Fibroblast of lung (primary cell): ENCODE measurements at places on chromosomes 1 and 21. TPM values are rescaled to one million over a fixed set of nuclear protein-coding genes. Genes with fewer than 3 reads are reported as not detected.
A peak's percentile ranks its signal among the peaks of the same experiment; 100 is the strongest.

Gene TMEM240
- 4.9 and 5.4 TPM in 2 replicates for total RNA-seq

Gene AGMAT
- 1.0 and 1.2 TPM in 2 replicates for total RNA-seq

Gene CHI3L1
- 3.0 and 17.5 TPM in 2 replicates for total RNA-seq

Gene SLAMF9
- total RNA-seq = not detected in 2 replicates

Gene TMEM63A
- total RNA-seq = 16.2 and 24.1 TPM in 2 replicates

Gene DISP3
- under 0.01 TPM in 1 of 2 replicates, not detected in the other for total RNA-seq

Gene OR10Z1
- total RNA-seq = under 0.01 TPM in 1 of 2 replicates, not detected in the other

Gene SLC37A1
- 2.8 and 6.4 TPM in 2 replicates for total RNA-seq

Gene TPTE
- not detected in 2 replicates for total RNA-seq

- DNase-seq = no peak
These were observed 36.4 kb downstream of the SLC2A7 start for GRCh38 chr1:8989821-8990220.

- DNase-seq = no peak
These were observed 44.6 kb downstream of the COQ8A start for GRCh38 chr1:226984521-226985238.

DNA sequence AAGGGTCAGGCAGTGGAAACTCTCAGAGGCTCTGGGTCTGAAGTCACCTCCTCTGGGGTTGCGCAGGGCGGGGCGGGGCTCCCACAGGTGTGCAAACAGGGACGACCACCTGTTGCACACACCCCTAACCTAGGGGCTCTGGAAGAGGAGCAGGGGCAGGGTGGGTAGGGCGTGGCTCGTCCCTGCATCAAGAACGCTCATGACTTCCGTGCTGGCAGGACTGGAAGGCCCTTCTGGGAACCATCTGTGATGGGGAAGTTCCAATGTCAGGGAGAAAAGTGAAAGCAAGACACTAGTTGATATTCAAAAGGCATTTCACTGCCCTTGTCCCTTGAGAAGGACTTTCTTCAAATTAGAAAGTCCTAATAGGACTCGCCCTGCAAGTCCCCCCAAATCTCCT, 22.1 kb upstream of the CLSTN1 start:
- DNase-seq = no peak

DNA sequence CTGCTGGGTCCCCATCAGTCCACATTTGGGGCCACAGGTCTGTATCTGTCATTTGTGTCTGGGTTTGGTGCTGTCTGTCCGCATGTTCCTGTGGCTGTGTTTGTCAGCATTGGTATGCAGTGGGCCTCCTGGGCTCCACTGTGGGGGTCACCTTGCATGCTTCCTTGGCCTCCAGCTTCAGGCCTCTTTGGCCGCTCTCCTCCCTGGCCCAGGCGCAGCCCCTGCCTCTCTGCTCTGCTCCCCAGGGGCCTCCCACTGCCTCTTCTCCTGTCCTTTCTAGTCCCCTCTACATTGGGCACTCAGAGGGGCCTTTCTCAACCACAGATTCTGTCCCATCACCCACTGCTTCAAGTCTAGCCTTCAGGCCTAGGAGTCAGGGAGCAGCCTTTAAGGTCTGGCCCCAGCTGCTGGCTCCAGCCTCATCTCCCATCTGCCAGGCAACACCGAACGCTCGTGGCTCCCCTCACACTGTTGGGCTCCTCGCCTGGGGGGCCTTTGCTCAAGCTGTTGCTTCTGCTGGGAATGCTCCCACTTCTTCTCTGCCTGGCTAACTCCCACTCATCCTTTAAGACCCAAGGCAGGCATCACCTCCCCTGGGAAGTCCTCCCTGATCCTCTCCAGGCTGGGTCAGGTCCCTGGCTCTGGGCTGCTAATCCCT, 14.6 kb downstream of the ZNF362 start:
- no peak for DNase-seq

- no peak for DNase-seq
These were observed 696.7 kb downstream of the MRPL39 start for GRCh38 chr21:24910591-24910990.

- peak; percentile 37 for DNase-seq
These were observed 10.2 kb downstream of the ADAM30 start for GRCh38 chr1:119885903-119886783.

GRCh38 chr1:247435030-247435758, 19.2 kb downstream of the NLRP3 start:
- no peak for DNase-seq

DNA sequence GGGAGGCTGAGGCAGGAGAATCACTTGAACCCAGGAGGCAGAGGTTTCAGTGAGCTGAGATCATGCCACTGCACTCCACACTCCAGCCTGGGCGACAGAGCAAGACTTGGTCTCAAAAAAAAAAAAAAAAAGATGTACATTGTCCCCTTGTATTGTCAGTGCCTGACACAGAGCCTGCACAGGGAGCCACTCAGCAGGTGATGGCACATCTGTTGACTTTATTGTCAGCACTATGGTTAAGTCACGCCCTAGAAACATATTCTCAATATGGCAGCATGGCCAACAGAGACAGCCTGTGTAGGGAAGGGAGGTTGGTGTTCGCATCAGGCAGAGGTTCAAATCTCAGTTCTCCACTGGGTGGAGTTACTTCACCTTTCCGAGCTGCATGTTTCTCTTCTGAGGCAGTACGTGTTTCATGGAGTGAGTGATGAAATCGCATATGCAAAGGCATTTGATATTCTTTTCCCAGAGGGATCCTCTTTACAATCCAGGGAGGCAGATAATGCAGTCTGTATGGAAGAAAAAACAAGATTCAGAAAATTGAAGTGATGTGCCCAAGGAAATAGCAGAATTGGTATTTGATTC, 20.6 kb downstream of the LAMC2 start:
- DNase-seq = no peak

- no peak for DNase-seq
These were observed 119.2 kb upstream of the RAB3GAP2 start for GRCh38 chr1:220391491-220391890.

GRCh38 chr1:157509546-157510232, 42.6 kb downstream of the FCRL5 start:
- no peak for DNase-seq

DNA sequence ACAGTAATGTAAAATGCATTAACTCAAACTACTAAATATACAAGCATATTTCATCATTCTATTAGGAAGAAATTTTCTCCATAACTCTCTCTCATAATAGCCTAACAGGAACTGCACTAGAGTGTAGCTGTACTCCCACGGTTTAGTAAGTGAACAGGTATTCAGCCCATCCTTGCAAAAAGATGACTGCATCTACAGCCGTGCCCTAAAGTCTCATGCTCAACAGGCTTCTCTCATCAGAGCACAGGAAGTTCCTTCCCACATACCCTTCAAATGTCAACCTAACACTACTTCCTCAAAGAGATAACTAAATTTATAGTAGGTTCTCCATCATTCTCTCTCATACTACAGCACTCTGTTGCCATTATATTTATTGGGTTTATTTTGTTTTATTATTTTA, 251.6 kb downstream of the AKT3 start:
- peak; percentile 65 for DNase-seq

DNA sequence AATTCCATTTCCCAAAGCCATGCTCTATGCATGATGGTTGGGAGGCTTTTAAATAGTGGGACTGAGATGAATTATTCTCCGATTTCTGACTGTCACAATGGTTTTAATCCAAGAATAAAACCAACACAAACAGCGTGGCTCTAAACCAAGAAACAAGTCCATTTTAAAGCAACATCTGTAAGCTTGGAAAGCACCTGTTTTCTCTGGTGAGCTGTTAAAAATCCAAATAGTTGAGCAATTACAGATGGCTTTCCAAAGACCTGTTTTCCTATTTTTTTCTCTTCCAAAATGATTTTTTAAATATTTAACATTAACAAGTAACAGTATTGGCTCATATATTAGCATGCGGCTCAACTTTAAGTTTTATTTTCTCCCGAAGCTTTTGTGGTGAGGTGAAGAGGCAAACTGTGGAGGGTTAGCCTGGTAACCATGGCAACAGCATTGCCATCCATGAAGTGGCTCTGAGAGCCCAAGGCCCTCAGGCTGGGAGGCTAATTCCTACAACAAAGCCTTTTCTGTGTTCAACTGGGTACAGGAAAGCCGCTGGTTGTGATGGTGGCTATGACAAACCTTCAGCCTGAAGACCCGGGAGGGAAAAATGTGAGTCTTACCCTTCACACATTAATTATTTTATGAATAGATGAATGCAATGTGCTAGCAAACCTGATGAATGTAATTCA, 56.7 kb upstream of the B3GALT5 start:
- no peak for DNase-seq

GRCh38 chr21:45889961-45890360, 91.6 kb upstream of the COL6A1 start:
- no peak for DNase-seq

- DNase-seq = peak; percentile 47
These were observed 36.6 kb downstream of the RABIF start for GRCh38 chr1:202852163-202852904.

GRCh38 chr1:93676427-93676826, 5.2 kb downstream of the BCAR3 start:
- peak; percentile 42 for DNase-seq

DNA sequence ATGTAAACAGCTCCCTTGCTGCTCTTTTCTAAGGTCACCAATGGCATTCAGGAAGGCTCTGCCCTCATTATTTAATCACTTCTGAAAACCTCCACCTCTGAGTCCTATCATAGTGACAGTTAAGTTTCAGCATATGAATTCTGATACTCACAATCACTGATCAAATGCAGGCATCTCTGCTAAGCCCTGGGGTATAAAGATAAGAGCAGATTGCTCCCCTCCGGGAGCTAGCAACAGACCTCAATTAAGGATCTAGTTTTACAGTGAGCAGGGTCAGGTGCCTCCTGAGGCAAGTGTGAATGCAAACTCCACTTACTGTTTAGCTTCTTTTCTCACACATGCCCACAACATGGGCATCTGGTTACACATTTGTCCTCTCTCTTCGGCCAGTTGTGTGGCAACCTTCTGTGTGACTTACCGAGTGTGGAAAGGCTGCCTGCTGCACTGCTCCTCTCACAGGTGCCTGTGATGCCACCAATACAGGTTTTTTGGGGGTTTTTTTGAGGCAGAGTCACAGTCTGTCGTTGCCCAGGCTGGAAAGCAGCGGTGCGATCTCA, 15.0 kb downstream of the IL10RB start:
- no peak for DNase-seq

DNA sequence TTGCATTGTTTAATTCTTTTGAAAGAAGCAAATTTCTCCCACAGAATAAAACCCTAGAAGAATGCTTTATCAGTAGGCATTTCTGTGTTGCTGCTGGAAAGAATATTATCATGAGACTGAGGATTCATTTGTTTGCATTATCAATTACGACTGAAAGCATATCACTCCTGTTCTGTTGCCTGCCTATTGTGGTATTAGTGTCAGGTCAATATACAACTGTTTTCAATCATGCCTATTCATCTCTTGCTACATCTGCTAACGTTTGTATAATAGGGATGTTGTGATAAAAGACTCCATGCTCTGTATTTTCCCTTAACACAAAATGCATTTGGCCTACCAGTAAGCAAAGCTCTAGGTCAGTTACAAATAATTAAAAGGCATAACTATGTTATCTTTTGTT, 221.5 kb downstream of the PTPRC start:
- no peak for DNase-seq

- DNase-seq = peak; percentile 28
These were observed 6.8 kb downstream of the BACH1 start for GRCh38 chr21:29305561-29305960.

- DNase-seq = no peak
These were observed 50.6 kb downstream of the CD247 start for GRCh38 chr1:167467752-167468151.

DNA sequence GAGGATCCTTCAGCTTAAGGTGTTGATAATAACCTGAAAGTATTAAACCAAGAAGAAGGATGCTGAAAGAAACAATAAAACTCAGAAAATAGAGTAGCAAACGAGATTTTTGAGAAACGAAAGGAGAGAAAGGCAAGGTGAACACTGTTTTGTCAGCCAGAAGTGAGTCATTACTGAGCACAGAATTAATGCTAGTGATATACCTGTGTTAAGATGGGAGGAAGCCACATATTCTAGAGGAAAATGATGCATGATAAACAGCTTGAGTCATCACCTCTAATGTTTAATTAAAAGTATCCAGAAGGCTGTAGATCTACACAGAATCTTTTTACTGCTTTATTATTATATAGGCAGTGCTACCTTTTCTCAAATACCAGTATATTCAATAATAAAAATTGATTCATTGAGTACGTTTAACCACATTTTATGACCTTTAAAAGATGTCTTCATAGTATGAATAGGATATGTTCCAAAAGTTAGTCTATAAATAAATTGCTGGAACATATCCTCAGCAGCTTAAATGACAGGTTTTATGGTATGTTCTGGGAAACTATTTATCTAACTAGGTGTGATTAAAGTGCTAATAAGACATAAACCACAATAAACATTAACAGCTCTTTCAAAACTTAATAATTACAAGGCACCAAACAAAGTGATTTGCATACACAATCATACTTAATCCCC, 10.3 kb downstream of the SH3GLB1 start:
- DNase-seq = peak; percentile 10

- no peak for DNase-seq
These were observed 263.4 kb downstream of the PLA2G4A start for GRCh38 chr1:187092104-187092503.

DNA sequence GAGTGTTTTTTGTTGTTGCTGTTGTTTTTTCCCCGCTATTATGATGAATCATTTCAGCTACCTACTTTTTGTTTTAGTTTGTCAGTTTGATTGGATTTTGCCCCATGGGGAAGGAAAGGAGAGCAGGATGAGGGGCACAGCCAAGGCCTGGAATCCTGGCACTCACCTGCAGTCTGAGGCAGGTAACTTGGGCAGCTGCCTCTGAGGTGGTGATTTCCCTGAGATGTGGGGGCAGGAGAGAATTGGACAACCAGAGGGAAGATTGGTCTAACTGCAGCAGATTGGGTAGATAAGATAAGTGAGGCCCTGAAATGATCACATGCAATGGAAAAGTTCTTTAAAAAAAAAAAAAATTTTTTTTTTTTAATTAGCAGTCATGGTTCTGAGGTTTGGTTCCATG, 1.5 kb upstream of the LAX1 start:
- DNase-seq = no peak

- no peak for DNase-seq
These were observed 3.7 kb upstream of the SEMA4A start for GRCh38 chr1:156149374-156150332.

GRCh38 chr1:109503935-109504334, 5.6 kb downstream of the AMIGO1 start:
- DNase-seq = no peak

DNA sequence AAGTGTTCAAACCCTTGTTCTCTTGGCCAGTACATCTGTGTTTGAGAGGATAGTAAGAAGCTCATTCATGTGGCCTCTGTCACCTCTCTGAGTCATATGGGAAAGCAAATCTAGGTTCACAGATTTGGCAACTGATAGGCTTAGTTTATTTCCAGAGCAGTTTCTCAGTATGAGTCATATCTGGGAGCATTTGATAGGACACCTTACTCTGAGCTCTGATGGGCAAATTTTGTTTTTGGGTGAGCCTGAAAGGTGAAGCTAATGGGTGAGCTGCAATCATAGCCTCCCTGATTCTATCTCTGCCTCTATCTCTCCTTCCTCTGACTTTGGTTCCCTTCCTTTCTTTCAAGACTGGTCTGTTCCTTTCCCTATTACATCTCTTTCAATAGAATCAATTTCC, 134.4 kb downstream of the S1PR1 start:
- peak; percentile 52 for DNase-seq

- no peak for DNase-seq
These were observed 307.0 kb upstream of the NR5A2 start for GRCh38 chr1:199720496-199720895.

- DNase-seq = peak; percentile 70
These were observed 2.3 kb downstream of the EVA1C start for GRCh38 chr21:32414579-32415358.
